ENCODE measurements at places on chromosomes 4 and X.

DNA sequence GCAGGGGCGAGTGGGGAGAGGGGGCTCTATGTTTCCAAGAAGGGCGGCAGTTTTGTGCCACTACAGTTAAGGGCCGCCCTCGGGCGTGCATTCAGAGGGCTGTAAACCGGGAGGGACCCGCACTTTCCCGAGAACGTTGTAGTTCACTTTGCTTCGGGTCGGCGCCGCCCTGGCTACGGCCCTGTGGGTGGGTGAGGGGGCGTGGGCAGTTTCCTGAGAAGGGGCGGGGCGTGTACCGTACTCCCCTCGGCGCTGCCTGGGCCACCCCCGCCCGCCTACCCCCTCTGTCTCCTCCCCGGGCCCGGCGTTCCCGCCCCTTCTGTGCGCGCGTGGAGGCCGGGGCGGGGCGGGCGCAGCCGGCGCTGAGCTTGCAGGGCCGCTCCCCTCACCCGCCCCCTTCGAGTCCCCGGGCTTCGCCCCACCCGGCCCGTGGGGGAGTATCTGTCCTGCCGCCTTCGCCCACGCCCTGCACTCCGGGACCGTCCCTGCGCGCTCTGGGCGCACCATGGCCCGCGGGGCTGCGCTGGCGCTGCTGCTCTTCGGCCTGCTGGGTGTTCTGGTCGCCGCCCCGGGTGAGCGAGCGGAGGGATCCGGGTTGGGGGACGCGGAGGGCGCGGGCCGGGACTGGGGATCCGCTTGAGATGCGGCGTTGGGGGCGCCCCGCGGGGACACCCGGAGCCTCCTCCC, at the start of gene CD99:
Gene CD99 (plus strand): TSS at position 440 of the 687 bp plus-strand sequence. CDS start 66 bp downstream, at position 506.
- DNase-seq = peak; percentile 86
- H3K27ac ChIP-seq = peak within 1 kb of the TSS; percentile 97
- H3K4me1 ChIP-seq = peaks cover 37% of the 10 kb centered on the region
- H3K4me3 ChIP-seq = peak within 1 kb of the TSS; percentile 96

DNA sequence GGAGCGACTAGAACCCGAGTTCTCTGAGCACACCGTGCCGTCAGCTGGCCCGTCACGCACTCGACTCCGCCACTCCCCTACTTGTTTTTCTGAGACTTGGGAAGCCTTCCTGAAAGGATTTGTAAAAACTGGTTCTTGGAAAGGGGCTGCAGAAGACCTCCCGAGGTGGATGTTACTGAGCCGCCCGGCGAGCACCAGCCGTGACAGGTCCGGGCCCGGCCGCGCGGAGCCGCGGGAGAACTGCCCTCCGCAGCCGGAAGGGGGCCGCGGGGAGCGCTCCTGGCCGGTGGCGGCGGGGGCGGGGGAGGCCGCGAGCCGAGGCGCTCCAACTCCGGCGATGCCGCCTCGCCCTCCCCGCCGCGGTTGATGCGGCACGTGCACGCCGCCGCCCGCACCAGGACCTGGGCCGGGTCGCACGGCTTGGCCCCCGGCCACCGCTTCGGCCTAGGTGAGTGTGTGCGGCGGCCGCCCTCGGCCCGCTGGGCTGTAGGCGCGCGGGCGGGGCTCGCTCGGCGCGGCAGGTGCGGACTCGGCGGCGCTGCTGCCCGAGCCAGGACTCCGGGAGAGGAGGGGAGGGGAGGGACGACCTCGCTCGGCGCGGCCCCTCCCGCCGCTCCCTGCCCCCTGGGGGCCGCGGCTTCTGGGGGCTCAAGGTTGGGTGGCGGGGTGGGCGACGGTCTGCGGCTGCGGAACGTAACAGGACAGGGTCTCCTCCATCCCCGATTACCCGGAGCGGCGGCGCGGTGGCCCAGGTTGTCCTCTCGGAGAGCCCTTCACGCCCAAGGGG, 1.7 kb downstream of the SPRY1 start:
- H3K27ac ChIP-seq = peak overlapping the region; percentile 97
- peaks cover 60% of the 10 kb centered on the region for H3K36me3 ChIP-seq
- H3K4me3 ChIP-seq = peak overlapping the region; percentile 94
- peak; percentile 74 for DNase-seq
- no peaks in the 10 kb centered on the region for H3K27me3 ChIP-seq

GRCh38 chr4:173365359-173365996, 5.3 kb upstream of the SAP30 start:
- no peaks in the 10 kb centered on the region for H3K36me3 ChIP-seq
- H3K27me3 ChIP-seq = peaks cover 1% of the 10 kb centered on the region
- no peak for DNase-seq
- no peak overlapping the region for H3K27ac ChIP-seq

GRCh38 chr4:80367737-80368136, 32.2 kb downstream of the CFAP299 start:
- no peak for DNase-seq
- no peaks in the 10 kb centered on the region for H3K36me3 ChIP-seq
- H3K4me1 ChIP-seq = peaks cover 4% of the 10 kb centered on the region
- H3K4me3 ChIP-seq = no peak overlapping the region

DNA sequence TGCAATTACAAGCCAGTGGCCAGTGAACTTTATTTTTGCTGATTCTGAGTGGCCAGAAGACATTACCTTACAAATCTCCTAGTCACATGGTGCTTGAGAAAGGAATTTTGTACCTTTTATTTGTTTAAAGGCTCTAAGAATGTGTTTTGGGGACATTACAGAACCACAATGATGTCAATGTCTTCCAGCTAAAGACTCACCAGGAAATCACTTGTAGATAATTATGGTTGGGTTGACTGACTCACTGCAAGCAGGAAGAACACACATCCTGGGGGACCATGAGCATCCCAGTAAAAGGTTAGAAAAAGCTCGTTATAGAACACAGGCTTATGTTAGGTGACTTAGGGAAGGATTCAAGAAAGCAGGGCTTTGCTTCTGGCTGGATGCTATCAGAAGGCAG, 119.4 kb upstream of the FAM9B start:
- DNase-seq = no peak
- no peak overlapping the region for H3K4me3 ChIP-seq
- H3K4me1 ChIP-seq = peaks cover 40% of the 10 kb centered on the region

GRCh38 chrX:118329175-118329574, 16.7 kb upstream of the WDR44 start:
- no peaks in the 10 kb centered on the region for H3K4me1 ChIP-seq
- no peak overlapping the region for H3K4me3 ChIP-seq
- no peaks in the 10 kb centered on the region for H3K36me3 ChIP-seq
- no peak for DNase-seq
- H3K27me3 ChIP-seq = no peaks in the 10 kb centered on the region

DNA sequence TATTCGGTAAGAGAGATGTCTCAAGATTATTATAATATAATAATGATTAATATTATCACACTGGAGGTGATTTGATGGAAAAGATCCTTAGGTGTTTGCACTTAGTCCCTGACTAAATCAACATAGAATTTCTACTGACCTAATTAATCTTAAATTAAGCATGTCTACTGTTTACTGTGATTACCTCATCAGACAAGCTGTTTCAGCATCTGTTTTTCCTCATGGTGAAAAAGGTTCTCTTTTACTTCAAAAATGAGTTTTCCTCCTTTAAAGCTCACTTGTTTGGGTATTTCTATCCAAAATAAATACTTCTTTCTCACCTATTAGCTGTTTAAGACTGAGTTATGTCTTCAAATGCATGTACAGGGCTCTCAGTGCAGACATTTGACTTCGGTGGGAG, 407.8 kb downstream of the NKX6-1 start:
- no peak overlapping the region for H3K4me3 ChIP-seq
- H3K27me3 ChIP-seq = no peaks in the 10 kb centered on the region
- no peak for DNase-seq
- H3K36me3 ChIP-seq = no peaks in the 10 kb centered on the region

DNA sequence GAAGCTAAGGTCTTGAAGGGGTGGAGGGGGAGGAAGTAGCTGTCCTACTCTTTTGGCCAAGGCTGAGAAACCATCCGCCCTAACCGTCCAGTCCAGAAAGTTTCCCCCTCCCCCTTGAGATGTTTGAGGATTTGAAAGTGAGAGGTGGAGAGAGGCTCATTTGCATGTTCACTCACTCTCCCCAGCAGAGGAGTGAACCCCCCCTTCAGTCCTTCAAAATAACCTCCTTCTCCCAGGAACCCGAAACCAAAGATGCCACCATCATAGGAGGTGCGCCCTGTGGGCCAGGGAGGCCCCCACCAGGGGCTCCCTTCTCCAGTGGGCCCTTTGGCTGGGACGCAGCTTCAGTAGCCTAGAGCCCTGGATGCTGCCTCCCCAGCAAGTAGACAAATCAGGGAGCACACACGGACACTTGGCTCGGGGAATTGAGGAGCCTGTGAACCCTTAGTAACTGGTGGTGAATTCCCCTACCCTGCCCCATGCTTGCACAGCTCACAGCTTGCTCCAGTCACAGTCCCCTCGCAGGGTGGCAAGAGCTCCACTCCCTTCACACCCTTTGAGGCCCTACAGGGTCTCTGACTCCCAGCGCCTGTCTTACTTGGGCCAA, 25.6 kb downstream of the ELF4 start:
- peak overlapping the region; percentile 79 for H3K27ac ChIP-seq
- H3K4me3 ChIP-seq = peak overlapping the region; percentile 63
- H3K36me3 ChIP-seq = peaks cover 3% of the 10 kb centered on the region
- H3K4me1 ChIP-seq = peaks cover 74% of the 10 kb centered on the region
- H3K27me3 ChIP-seq = no peaks in the 10 kb centered on the region

- no peaks in the 10 kb centered on the region for H3K27me3 ChIP-seq
- peaks cover 30% of the 10 kb centered on the region for H3K4me1 ChIP-seq
- H3K36me3 ChIP-seq = peaks cover 11% of the 10 kb centered on the region
- DNase-seq = no peak
- peak overlapping the region; percentile 76 for H3K27ac ChIP-seq
Observed at GRCh38 chrX:56782791-56783449, 53.9 kb downstream of the NBDY start.

DNA sequence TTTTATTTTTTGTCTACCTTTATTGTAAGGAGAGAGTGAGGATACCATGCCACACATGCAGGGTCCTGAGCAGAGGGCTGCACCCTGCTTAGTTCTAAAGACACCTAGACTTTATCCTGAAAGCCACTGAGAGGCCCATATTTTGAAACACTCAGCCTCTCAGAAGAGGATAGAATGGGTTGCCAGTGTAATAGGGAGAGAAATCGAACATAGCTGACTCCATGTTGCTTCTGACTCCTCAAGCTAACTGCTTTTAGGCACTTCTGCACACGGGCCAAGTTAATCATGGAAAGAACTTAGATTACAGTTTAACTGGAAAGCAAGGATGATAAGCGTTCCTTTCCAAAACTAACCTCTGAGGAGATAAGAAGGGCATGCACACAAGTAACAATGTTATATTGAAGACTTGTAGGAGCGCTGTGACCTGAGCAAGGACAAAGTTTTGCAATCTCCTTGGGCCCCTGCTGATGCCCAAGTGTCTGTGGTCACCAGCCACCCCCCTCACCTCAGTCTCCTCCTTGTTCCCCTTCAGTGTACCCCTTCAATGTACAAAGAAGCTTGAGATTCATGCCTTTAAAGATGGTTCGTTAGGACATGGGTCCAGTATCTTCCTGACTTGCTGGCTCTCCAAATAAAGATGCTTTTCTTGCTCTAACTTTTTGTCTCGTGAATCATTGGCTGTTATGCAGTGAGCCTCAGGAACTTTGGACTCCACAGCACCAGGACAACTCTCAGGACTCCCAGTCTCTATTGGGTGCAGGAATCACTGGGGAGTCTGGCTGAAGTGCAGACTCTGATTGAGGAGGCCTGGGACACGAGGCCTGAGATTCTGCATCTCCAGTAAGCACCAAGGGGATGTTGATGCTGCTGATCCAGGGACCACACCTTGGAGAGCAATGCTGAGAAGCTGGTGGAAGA, 25.4 kb upstream of the CD99 start:
- no peak overlapping the region for H3K4me3 ChIP-seq
- no peaks in the 10 kb centered on the region for H3K27me3 ChIP-seq
- H3K27ac ChIP-seq = no peak overlapping the region
- DNase-seq = no peak
- H3K36me3 ChIP-seq = peaks cover 2% of the 10 kb centered on the region

DNA sequence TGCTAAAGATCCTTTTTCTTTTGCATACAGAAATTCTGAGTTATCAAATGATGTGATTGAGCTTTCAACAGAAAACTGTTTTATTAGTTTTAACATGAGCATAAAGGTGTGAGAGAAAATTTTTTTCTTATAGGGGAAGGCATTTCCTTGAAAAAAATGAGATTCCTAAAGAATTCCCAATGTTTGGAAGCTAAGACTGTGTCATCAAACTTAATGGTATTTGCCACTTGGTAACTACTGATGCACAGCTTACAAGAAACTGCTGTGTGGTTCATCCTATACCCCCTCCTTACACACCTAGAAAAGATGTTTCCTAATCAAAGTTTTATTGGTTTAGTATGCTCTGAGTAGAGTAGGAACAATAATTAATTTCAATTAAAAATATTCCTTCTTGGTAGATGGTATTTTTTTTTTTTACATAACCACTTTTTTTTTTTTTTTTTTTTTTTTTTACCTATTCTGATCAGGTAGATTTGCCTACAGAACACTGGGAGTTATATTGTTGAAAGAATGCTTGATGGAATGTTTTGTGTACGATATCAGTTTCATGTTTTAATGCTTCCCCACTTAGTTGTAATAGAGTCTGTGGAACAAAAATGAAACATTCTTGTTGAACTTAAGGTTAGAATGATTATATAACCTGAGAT, 6.0 kb downstream of the PTPN13 start:
- peaks cover 4% of the 10 kb centered on the region for H3K4me1 ChIP-seq
- no peak overlapping the region for H3K27ac ChIP-seq
- peaks cover 31% of the 10 kb centered on the region for H3K27me3 ChIP-seq
- no peaks in the 10 kb centered on the region for H3K36me3 ChIP-seq

DNA sequence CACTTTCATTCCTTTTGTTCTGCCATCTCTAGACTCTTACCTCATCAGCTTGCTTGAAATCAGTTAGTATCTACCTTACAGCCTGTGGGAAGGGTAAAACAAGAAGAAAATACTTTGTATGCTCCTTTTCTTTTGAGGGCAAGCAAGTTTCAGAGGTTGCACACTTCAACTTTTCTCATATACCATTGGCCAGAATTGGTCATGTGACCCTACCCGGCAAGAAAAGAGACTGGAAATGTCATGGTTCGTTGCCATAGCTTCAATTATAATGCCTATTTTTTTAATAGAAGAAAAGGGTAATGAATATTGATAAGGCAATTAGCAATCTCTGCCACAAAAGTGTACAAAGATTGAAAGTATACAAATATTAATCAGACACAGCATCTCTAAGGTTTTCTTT, 346.7 kb upstream of the TACR3 start:
- H3K27me3 ChIP-seq = no peaks in the 10 kb centered on the region
- no peak overlapping the region for H3K4me3 ChIP-seq
- H3K36me3 ChIP-seq = no peaks in the 10 kb centered on the region
- no peak for DNase-seq
- no peak overlapping the region for H3K27ac ChIP-seq
- no peaks in the 10 kb centered on the region for H3K4me1 ChIP-seq

Data from activated naive CD8-positive, alpha-beta T cell treated with anti-CD3 and anti-CD28 coated beads, Interleukin-2, amount 50 U/mL, for 24 hours (primary cell).